Cardiac muscle cell (in vitro differentiated cells and primary cell): ENCODE measurements at places on chromosomes 11 and 22. TPM values are rescaled to one million over a fixed set of nuclear protein-coding genes. Genes with fewer than 3 reads are reported as not detected.
A peak's percentile ranks its signal among the peaks of the same experiment; 100 is the strongest.

DNA sequence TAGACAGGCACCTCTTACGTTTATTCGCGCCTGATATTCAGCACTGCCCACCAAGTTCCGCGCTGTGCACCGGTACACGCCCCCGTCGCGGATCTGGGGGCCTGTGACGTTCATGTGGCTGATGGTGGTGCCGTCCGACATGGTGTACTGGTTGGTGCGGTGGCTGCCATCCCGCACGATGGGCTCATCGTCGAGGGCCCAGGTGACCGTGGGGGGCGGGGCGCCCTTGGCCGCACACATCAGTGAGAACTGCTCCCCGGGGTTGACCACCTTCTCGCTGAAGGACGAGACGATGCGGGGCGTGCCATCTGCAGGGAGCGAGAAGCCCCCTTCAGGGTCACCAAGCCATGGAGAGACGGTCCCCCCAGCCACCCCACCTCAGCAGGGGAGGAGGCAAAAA lies 190.8 kb downstream of the CEP164 start:
- H3K4me1 ChIP-seq: no peaks in the 10 kb centered on the region
- no peaks in the 10 kb centered on the region for H3K27me3 ChIP-seq
- DNase-seq: no peak
- no peaks in the 10 kb centered on the region for H3K36me3 ChIP-seq
- no peak overlapping the region for H3K4me3 ChIP-seq
- H3K27ac ChIP-seq: no peak overlapping the region

Gene GSTT2
- total RNA-seq: 1.2 and 5.2 TPM in 2 replicates

DNA sequence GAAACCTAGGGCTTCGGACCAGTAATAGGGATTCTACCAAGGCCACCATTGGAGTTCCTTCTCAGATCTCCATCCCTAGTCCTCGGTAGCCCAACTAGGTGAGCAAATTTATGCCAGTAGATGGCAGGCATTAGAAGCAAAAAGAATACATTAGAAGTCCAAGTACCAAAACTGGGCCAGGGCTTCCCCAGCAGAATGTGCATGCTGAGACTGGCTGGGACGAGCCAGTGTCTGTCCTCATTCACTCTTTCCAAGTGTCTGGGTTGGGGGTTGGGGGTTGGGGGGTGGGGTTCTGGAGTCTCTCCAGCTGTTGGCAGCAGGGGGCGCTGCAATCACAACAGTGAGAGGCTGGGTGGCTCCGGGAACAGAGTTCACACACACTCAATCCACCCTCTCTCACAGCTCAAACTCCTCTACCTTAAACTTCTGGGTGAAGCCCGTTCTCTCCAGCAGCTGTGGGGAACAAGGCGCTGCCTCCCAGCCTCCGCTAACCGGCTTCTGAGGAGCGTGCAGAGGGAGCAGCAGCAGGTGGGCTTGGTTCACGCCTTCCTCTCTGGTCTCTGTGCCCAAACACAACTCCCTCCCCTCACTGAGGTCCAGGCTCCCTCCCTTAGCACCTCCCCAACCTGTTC lies 57.5 kb downstream of the BTG4 start:
- peaks cover 11% of the 10 kb centered on the region for H3K27me3 ChIP-seq
- H3K27ac ChIP-seq: no peak overlapping the region
- H3K4me1 ChIP-seq: no peaks in the 10 kb centered on the region
- no peak overlapping the region for H3K4me3 ChIP-seq

DNA sequence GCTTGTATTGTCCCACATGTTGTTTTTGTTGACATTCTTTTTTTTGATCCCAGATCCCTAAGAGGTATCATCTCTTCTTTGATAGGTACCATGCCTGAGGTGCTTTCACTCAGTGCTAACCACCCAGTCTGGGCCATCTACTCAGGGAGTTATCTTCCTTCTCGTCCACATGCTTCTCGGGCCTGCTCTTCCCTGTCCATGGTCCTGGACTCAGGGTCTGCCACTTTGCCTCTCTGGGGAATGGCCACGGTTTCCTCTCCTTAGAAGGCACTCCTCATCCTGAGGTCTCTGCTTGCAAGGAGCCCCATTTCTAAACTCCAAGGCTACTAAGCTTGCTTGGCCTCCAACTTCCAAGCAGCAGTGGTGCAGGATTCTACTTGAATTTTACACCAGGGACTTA lies 227.0 kb upstream of the NCAM1 start:
- DNase-seq: peak; percentile 53
- no peak overlapping the region for H3K4me3 ChIP-seq
- no peak overlapping the region for H3K27ac ChIP-seq
- H3K27me3 ChIP-seq: no peaks in the 10 kb centered on the region
- no peaks in the 10 kb centered on the region for H3K4me1 ChIP-seq

DNA sequence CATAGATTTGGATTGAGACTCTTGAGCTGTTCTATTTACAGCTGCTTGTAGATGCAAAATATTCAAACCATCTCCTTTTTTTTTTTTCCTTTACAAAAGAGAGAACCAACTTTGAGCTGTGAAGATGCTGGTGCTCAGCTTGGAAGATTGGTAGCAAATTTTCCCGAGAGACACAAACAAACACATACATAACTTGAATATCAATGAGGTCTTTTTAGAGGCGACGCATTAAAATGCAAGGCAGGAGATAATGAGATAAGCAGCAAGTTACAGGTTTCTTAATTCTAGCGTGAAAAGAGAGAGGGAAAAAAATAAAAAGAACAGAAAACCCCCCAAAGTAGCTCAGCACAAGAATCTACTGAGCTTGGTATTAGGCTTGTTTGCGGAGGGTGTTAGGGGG lies 247.0 kb upstream of the SORL1-AS1 start:
- no peaks in the 10 kb centered on the region for H3K27me3 ChIP-seq
- no peak for DNase-seq
- no peak overlapping the region for H3K27ac ChIP-seq
- peaks cover 22% of the 10 kb centered on the region for H3K4me1 ChIP-seq

Gene OR51E2
- total RNA-seq: not detected in 2 replicates

- H3K36me3 ChIP-seq: no peaks in the 10 kb centered on the region
- H3K4me3 ChIP-seq: no peak overlapping the region
- no peak for DNase-seq
- no peaks in the 10 kb centered on the region for H3K4me1 ChIP-seq
- no peak overlapping the region for H3K27ac ChIP-seq
- peaks cover 93% of the 10 kb centered on the region for H3K27me3 ChIP-seq
Observed at GRCh38 chr22:22228921-22229320, 15.7 kb upstream of the VPREB1 start.

Gene TYMP
- total RNA-seq: 2.6 and 7.8 TPM in 2 replicates

GRCh38 chr22:27609451-27609888 lies 192.1 kb downstream of the MN1 start:
- no peak overlapping the region for H3K4me3 ChIP-seq
- H3K36me3 ChIP-seq: no peaks in the 10 kb centered on the region
- no peaks in the 10 kb centered on the region for H3K27me3 ChIP-seq
- no peak overlapping the region for H3K27ac ChIP-seq
- peaks cover 10% of the 10 kb centered on the region for H3K4me1 ChIP-seq
- DNase-seq: no peak

GRCh38 chr11:9092853-9093778 lies 1.7 kb upstream of the SCUBE2 start:
- H3K4me3 ChIP-seq: no peak overlapping the region
- no peak overlapping the region for H3K27ac ChIP-seq
- no peaks in the 10 kb centered on the region for H3K4me1 ChIP-seq
- H3K27me3 ChIP-seq: peaks cover 59% of the 10 kb centered on the region

Gene POU2AF2
- total RNA-seq: not detected in 2 replicates

DNA sequence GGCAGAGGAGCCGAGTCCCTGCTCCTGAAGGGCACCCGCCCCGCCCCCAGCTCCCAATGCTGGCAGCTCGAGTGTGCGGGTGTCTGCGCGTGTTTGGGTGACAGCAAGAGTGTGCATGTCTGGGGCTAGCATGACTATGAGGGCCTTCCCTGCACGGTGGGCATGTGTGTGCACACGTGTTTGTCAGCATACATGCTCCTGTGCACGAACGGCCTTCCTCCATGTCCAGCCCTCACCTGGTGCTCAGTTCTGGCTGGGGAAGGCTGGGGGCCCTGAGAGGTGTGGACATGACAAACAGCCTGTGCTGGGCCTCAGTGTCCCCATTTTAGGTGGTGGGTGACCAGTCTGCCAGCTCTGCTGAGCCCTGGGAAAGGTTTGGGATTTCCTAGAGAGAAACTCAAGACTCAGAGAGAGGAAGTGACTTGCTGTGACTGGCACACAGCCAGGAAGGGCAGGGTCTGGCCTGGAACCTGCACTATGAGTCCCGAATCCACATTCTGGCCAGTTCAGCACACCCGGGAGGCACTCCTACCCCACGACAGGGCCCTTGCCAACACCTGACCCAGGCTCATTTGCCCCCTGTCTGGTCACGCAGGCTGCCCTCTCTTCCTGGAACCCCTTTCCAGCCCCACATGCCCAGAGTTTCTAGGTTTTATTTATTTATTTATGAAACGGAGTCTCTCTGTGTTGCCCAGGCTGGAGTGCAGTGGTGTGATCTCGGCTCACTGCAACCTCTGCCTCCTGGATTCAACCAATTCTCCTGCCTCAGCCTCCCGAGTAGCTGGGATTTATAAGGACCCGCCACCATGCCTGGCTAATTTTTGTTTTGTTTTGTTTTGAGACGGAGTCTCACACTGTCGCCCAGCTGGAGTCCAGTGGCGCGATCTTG lies 3.3 kb upstream of the SHISA8 start:
- peak; percentile 65 for DNase-seq
- H3K27me3 ChIP-seq: peaks cover 79% of the 10 kb centered on the region
- H3K27ac ChIP-seq: no peak overlapping the region

DNA sequence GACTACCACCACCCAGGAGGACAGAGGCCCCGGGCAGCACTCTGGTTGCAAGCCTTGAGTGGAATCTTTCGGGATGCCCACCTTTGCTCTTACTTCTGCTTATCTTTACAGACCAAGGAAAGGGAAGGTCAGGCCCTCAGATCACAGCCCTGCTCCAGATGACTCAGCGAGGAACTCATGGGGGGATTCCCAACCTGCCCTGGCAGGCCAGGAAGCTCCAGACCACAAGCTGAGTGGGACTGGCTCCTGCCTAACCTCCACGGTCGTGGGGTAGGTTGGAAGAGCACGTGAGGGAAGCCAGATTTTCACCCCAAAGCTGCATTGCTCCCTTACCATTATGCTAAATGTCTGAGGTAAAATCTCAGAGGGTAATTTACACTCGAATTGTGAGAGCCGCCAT lies 11.8 kb downstream of the TBC1D10A start:
- H3K27ac ChIP-seq: no peak overlapping the region
- no peaks in the 10 kb centered on the region for H3K36me3 ChIP-seq
- H3K27me3 ChIP-seq: no peaks in the 10 kb centered on the region
- H3K4me1 ChIP-seq: peaks cover 11% of the 10 kb centered on the region
- no peak overlapping the region for H3K4me3 ChIP-seq

DNA sequence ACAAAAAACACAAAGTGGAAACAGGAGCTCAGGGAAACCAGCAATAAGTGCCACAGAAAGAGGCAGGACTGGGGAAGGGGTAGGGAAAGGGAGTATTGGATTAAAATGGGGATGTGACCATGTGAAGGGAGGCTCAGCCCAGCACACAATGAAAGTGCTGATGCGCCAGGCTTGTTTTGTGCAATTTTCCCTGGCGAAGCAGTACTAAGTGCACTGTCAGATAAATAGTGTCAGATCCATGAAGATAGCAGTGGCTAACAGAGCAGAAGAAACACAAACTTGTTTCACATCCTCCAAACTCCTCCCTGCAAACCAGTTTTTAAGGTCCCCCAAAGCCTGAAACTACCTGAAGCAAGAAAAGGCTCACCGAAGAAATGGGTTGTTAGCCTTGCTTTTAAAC lies 50.7 kb upstream of the RAPSN start:
- H3K27me3 ChIP-seq: no peaks in the 10 kb centered on the region
- peak overlapping the region; percentile 2 for H3K27ac ChIP-seq
- DNase-seq: no peak
- H3K36me3 ChIP-seq: no peaks in the 10 kb centered on the region
- H3K4me3 ChIP-seq: no peak overlapping the region

Gene IGHMBP2
- total RNA-seq: 17.3 and 21.7 TPM in 2 replicates
